ENCODE measurements at places on chromosomes 13 and 19.

- no peak for DNase-seq
Observed at GRCh38 chr19:45577111-45577905, 7.3 kb downstream of the OPA3 start.

DNA sequence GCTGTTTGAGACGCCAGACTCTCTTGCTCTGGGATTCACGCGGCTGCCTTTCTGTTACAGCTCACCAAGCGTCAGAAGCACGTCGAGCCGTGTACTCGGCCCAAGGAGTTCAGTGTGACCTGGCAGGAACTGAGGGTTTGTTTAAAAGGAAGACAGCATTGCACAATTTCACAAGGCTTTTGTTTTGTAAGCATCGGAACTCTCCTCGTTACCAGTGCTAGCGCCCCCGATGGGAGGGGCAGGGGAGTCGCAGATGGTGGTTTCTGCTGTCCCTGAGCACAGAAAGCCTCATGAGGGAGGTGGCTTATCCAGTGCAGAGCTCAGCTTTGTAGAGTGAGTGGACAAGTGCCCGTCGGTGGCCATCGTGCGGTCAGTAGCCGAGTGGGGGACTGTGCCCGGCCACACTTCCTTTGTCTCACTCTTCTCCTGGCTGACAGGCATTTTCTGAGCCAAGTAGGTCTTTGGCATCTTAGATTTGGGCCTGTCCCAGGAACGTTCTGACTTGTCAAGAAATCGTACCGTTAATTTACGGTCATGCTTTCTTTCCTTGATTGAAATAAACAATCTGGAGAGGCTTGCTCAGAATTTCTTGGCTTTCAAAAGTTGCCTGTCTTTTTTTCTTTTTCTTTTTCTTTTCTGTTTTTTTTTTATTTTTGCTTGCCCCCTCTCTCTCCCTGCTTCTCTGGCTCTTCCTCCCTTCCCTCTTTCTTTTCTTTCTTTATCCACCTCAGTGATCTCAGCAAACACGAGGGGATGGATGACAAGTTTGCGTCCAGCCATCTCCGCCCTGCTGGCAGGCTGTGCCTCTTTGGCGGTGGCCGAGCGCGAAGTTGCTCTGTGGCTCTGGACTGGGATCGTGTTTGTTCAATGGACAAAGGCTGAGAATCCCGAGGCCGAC, 7.7 kb downstream of the KDM4B start:
- no peak for DNase-seq

- DNase-seq = no peak
Observed at GRCh38 chr13:45231305-45231704, 30.5 kb upstream of the KCTD4 start.

DNA sequence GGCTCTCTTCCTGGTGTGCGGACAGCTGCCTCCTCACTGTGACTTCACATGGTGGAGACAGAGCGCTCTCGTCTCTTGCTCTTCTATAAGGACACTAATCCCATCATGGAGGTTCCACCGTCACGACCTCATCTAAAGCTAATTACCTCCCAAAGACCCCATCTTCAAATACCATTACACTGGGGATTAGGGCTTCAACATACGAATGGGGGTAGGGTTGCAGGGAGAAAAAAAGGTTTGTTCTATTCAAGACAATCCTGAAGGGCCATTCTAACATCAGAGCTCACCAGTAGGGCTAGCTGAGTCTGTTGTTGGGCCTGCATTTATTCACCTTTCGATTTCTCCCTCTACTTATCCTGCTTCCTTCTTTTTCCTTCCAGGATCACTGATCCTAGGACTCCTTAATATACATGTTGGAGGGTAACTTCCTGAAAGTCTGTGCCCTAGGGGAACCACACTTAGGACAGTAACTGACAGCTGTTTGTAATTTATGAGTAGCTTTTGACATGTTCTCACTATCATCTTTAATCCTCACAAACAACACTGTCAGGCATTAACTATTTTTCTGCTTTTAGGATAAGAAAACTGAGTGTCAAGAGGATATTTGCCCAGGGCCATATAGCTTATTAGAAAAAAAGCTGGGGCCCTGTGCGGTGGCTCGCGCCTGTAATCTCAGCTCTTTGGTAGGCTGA, 18.8 kb upstream of the GTF2F2 start:
- no peak for DNase-seq

DNA sequence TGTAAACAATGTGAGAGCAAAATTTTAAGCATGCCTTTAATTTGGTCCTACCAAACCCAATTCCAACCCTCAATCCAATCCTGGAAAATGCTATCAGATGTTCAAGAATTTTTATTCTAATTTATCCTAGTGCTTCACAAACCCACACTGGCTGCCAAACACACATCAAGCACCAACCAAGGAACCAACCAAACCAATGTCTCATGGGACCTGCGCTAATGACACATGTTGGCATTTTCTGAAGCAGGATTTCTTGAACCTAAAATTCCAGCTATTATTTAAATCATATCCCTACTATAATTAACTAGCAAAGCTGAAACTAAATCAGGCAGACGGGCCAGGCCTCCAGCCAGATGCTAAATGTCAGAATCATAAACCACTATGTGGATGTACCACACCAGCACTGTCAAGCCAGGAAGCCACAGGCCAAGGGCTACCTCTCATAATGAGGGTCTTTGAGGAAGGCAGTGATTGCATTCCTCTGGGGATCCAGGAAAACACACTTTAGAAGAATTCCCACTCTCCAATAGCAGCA, 5.8 kb downstream of the LATS2 start:
- no peak for DNase-seq

DNA sequence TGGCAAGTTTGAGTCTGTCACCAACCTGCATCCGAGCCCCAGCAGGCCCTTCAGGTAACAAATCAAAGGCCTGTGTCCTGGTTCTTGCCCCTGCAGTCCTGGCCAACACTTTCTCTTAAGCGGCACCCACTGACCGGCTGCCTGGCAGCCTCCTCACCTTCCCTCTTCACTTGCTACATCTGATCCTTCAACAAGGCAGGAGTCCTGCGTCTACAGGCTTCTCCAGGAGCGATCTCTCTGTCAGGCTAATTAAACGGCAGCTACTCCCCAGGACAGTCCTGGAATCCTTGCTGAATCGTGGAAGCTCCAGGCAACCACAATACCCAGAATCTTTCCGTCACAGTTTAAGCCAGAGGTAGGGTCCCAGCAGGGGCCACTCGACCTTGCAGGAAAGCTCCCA, 41.1 kb upstream of the GAS6 start:
- DNase-seq = no peak

- DNase-seq = no peak
Observed at GRCh38 chr13:110493613-110494012, 67.9 kb downstream of the RAB20 start.

GRCh38 chr13:52070929-52071523, 46.5 kb downstream of the UTP14C start:
- DNase-seq = no peak

GRCh38 chr19:48192750-48193149, 22.3 kb downstream of the ZSWIM9 start:
- DNase-seq = no peak

GRCh38 chr19:23904406-23904805, 10.3 kb upstream of the ZNF726 start:
- DNase-seq = no peak

DNA sequence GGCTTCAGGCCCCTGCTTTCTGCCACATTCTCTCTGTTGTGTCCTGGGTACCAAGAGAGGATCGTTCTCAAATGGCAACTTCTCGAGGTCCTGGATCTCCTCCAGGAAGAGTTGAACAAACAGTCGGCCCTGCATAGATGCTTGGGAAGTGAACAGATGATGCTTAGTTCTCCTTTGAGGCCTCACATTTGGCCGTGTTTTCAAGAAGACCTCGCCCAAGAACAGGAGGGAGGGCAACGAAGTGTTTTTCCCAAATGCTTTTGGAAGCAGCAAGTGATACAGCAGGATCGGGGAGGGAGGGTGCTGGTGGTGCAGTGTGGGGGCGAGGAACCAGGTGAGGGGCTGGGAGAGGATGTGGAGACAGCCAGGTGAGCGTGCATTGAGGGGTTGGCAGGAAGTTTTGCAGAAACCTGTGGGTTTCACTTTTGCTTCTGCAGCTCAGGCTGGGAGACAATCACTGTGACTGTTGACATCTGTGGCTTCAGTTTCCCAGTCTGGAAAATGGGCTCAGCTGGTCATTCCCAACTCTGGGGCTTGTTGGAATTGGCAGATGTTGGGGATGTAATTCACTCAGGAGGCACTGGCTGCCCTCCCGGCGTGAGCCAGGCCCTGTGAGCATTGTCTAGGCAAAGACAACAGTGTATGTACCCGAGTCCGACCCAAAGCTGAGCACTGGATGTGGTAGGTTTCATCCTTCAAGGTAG, 21.6 kb downstream of the MAST3 start:
- no peak for DNase-seq

- DNase-seq = no peak
Observed at GRCh38 chr13:73737214-73737613, 397.0 kb downstream of the KLF12 start.

GRCh38 chr19:7701654-7702457, at the start of gene FCER2:
Gene FCER2, minus strand, starts transcription at chr19:7702131. Its CDS starts 2,371 bp downstream, at chr19:7699760.
- DNase-seq = no peak

Measured in stimulated activated CD8-positive, alpha-beta memory T cell treated with anti-CD3 and anti-CD28 coated beads, Interleukin-7, amount 100 ng/mL, for 48 hours (primary cell).